Esophagus muscularis mucosa (tissue), 4 donors: ENCODE measurements at places on chromosomes 7 and 10.
A peak's percentile ranks its signal among the peaks of the same experiment; 100 is the strongest.

GRCh38 chr7:39428221-39428620 is 138.0 kb upstream of the YAE1 start:
- no peak for DNase-seq

GRCh38 chr7:146177301-146177700 is 60.7 kb downstream of the CNTNAP2 start:
- DNase-seq, result no peak

DNA sequence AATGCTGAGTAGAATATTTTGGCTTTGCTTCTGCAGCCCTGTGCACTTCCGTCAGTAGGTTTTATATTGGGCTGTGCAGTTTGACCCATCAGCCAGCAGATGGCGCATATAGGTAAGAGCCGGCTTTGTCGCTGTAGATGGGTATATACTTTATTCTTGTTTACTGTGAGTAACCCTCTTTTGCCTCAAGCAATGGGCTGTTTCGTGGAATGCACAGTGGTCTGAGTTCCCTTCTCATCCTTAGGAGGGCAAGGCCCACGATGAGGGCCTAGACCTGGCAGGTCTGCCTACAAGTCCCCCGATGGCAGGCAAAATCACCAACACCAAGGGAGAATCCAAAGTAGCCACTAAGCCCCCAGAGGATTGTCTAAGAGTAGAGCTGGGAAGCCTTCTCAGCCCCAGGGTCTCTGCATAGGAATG is 1002.9 kb upstream of the KCND2 start:
- no peak for DNase-seq

DNA sequence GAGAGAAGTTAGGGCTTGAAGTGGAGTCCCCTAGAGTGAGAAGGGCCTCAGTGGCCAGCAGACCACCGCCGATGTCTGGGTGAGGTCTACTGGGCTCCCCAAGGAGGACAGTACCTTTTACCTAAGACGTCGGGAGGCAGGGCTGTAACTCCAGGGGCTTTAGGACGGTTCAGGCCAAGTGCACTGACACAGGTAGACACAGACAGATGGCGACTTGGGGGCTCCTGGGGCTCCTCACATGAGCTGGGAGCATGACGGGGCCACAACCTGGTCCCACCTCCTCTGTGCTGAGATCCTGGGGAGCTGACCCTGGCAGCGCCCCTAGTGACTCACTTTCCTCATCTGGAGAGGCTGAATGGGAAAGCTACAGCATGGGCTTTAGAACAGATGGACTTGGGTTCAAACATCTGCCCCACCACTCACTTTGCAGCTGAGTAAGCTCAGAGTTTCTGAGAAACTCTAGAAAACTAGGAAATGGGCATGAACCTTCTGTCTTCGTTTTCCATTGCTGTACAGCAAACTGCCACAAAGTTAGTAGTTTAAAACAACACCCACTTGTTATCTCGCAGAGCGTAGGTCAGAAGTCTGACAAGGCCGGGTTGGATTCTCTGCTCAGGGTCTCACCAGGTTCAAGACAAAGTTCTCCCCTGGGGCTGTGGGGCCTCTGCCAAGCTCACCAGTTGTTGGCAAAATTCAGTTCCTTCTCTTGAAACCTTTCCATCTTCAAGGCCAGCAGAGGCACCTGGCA is 4.7 kb upstream of the COMTD1 start:
- no peak for DNase-seq

DNA sequence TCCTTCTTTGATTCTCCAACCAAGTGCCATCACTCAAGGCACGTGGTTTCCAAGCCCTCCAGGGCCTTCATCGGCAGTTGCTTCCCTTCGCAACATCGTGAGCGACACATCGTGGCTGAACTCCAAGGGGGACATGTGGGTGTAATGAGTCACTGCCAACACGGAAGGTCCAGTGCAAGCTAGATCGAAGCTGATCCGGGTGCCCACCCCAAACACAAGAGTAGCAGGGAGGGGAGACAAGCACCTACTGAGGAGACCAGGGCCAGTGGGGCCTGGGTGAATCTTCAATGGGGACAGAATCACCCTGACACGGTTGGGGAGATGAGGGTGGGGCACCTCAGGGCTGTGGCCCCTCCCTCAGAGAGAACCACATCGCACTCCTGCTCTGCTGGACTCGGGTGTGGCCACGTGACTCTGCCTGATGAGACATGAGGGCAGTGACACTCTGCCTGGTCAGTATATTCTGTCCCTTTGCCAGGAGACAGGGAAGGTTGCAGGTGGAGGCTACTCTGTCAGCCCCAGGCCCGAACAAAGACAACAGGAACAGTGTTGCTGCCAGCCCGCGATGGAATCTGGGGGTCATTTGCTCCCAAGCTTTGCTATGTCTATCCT is 36.8 kb upstream of the HSPA12A start:
- no peak for DNase-seq

GRCh38 chr10:90318659-90319058 is 539.2 kb downstream of the HTR7 start:
- no peak for DNase-seq

GRCh38 chr10:23189024-23189423 is 3.1 kb upstream of the PTF1A start:
- DNase-seq, result no peak

DNA sequence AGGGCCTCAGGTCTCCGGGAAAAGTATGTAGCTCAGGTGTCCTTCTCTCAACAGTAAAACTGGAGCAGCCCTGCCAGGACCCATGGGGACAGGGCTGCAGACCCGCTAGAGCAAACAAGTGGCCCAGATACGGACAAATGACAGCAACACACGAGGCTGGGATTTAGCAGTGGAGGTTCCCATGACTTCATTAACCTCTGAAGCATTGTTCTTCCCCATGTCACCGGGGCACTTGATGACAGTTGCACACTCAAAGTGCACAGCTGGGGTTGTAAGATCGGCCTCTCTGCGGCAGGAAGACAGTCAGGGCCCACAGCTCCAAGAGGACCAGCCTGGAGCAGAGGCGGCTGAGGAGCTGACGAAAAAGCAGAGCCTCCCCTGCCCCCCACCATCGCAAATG is 12.5 kb upstream of the PODXL start:
- no peak for DNase-seq

GRCh38 chr7:47371733-47372368 is 210.1 kb downstream of the TNS3 start:
- DNase-seq, result no peak

DNA sequence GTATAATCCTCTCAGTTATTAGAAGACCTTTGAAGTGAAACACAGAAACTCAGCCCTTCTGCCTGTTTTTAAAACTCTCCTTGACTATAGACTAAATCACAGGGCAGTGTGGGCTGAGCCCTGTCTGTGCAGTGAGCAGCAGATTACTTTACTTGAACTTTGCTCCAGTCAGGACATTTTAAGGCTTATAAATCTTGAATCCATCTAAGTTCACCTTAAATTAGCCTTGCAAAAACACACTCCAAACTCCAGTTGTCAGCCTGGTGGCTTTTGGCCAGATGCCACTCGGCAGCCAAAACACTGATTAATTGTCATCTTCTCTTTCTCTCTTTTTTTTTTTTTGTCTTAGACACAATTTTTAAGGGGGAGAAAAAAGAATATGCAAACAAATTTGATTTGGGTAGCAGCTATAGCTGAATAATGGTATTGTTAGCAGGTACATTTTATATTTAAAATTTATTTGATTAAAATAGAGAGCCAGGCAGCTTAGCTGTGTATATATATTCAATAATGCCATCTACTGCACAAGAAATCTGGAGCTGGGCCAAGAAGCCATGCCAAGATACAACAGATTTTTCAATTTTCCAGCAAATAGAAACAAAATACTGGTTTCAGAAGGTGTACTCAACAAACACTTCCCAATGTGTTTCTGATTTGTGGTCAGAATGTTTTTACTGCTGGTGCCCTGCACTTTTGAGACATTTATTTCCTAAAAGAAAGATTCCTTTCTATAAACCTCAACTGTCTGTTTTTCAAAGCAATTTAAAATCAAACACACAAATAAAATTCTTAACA is 247.7 kb downstream of the TFEC start:
- DNase-seq, result no peak

GRCh38 chr7:157014635-157015555 is 4.4 kb upstream of the MNX1 start:
- no peak for DNase-seq

GRCh38 chr10:133039107-133039802 is 48.5 kb upstream of the ADGRA1 start:
- no peak for DNase-seq

GRCh38 chr7:151571471-151571870 is 51.8 kb upstream of the RHEB start:
- no peak for DNase-seq

DNA sequence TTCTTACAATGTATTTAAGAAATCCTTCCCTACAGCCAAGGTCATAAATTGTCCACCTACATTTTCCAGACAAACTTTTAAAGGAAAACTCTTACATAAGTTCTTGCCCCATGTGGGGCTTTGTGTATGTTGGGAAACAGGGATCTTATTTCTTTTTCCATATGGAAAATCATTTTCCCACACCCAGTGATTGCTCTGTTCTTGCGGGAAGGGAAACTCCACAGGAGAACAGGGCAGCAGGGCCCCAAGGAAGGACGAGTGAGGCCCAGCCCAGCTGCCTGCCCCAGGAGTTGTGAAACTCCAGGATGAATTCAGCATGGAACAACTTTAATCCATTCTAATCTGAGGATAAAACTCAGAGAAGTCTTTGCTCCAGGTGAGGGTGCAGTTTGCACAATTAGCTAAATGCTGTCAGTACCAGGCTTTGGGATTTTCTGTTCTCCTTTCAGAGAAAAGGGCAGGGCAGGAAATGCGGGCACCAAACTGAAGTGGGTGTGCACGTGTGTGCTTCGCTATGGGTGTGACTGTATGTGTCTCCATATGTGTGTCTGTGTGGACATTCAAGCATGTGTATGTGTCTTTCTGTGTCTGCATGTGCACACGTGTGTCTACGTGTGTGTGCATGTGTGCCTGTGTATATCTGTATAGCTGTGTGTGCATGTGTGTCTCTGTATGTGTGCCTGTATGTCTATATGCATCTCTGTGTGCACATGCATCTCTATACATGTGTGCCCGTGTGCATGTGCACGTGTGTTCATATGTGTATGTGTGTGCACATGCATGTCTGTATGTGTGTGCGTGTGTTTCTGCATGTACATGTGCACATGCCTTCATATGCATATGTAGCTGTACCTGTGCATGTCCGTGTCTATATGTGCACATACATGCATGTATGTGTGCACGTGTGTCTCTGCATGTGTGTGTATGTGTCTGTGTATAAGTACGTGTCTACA is 102.0 kb upstream of the FAM20C start:
- no peak for DNase-seq

DNA sequence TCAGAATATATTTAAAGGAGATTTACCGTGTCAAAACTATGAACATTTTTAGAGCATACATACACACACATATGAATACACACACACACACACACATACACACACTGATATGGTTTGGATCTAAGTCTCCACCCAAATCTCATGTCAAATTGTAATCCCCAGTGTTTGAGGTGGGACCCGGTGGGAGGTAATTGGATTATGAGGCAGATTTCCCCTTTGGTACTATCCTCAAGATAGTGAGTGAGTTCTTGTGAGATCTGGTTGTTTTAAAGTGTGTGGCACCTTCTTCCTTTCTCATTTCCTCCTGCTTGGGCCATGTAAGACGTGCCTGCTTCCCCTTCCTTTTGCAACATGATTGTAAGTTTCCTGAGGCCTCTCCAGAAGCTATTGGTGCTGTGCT is 515.0 kb upstream of the ZMIZ1 start:
- DNase-seq, result no peak

DNA sequence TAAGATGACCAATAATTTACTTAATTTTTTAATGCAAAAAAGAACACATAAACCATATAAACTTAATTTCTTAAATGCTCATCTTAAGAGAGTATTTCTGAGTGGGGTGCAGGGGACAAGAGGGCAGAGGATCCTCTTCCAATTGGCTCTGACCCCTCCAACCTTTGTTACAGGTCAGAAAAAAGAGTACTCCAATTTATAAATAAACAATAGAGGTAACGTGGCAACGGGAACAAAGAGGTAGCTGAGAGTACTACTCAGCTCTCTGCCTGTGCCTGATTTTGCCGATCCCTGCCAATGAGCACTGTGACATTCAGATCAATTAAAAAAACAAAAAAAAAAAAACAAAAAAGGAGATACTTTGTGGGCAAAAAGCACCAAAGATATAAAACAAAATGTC is 307.9 kb downstream of the PARD3 start:
- peak; percentile 24 for DNase-seq

GRCh38 chr7:92904244-92905131 is 68.1 kb upstream of the CDK6 start:
- no peak for DNase-seq

DNA sequence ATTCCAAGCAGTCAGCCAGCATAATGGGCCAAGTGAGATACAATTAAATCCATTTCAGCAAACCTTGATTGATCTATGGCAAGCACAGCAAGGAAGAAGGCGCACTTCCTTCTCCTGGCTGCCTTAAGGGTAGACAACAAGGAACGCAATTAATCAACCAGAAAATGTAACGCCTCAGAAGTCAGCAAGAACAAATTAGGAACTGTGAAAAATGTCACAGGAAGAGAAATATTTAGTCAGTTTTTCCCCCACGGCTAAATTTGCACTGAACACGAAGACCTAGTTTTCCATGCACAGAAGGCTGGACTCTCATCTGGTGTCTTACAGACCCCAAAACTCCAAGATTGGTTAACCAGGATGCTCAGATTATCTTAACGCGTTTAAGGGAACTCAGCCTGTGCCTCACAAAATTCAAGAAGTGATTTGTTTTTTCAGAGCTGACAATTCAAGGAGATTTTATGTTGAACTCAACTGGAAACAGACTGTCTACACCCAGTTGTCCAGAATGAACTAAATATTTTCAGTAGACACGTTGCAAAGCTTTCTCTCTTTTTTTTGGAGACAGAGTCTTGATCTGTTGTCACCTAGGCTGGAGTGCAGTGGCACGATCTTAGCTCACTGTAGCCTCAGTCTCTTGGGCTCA is 14.2 kb downstream of the SNX8 start:
- DNase-seq, result no peak

DNA sequence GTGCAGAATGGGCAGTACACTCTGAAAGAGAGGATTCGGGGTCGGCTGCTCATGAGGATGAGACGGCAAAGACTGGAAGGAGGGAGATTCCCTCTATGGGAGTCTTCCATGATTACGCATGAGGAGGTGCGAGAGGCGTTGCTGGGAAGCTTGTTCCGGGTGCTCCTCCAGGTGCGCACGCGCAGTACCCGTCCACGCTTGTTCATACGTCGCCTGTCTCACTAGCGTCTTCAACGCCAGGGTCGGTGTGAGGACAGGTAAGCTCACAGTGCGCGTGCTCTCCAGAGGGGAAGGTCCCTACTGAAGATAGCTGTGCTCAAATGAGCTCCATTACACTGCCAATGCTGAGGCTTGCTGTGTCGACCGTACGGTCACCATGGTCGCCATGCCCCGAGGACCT is 39.3 kb upstream of the BNIP3 start:
- DNase-seq, result no peak

- DNase-seq, result no peak
These were observed 1.1 kb downstream of the TTYH3 start for GRCh38 chr7:2632733-2633537.

- DNase-seq, result no peak
These were observed 29.0 kb downstream of the RASGEF1A start for GRCh38 chr10:43237631-43238446.

DNA sequence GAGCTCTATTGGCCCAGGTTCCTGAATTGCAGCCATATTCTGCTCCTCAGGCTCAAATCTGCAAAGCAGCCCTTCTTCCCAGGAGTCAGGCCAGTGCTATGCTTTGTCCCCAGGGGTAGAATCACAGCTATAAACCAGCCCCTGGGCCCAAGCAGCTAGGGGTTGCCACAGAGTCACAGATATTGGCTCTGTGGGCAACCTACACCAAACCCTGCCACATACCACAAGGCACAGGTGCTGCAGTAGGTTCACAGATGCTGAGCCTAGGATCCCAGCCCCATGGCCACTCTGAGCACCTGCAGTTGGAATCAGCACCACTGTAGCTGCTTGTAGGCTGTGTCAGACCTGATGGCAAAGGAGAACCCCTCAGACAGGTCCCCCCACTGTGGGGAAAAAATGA is 43.1 kb upstream of the CAMK2B start:
- no peak for DNase-seq
